ENCODE measurements at places on chromosomes 2 and 18.

- no peak for DNase-seq
Measured at GRCh38 chr2:96556441-96557330, 20.1 kb downstream of the ARID5A start.

DNA sequence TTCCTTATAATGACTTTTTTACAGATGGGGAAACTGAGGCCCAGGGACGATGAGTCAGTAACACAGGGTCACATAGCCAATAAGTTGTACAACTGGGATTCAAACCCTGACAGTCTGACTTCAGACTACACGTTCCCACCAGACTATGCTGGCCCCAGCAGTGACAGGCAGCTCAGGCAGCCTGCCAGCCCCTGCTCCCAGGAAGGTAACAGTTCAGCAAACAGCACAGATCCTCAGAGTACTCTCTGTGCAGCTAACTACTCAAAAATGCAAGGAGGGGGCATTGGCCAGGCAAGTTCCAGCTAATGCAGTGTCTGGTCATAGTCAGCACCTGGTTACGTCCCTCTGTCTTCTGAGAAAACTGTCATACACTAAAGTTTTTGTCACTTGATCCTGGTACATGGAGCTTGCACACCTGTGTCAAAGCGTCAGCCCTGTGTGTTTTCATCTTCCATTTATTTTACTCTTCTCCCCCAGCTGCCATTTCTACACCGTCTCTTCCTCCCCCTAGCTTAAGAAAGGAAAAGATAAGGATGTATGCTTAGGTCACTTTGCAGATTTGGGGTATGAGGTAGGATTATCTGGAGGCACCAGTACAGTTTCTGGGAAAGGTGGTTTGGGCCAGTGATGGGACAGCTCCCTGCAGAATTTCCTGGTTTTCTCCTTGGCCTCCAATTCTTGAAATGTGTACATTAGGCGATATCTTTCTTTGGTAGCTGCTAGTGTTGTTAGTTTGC is 4.5 kb downstream of the SMARCAL1 start:
- DNase-seq = no peak

GRCh38 chr2:171309455-171310286 is 124.1 kb downstream of the METTL8 start:
- peak; percentile 20 for DNase-seq

GRCh38 chr2:238796223-238796885 is 51.5 kb upstream of the TWIST2 start:
- DNase-seq = no peak

DNA sequence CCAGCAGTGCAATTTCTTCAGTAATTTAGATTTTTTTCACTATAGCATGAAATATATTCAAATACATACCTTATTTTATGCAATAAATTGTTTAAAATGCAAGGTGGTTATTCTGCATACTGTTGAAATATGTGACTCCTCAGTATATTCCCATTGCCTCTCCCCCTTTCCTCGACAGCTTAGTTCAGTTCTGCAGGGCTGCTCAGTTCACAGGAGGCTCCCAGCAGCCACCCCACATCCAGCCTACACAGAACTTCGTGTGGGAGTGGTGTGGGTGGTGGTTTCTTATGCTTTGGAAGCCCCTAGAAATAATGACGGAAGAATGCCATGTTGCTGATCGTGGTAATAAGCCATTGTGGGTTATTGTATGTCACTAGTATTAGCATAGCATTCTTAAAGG is 79.7 kb downstream of the FAM210A start:
- DNase-seq = no peak

- no peak for DNase-seq
Measured at GRCh38 chr2:215756346-215756730, 257.0 kb downstream of the MREG start.

- DNase-seq = no peak
Measured at GRCh38 chr2:172087207-172087779, 2.0 kb downstream of the DLX1 start.

- no peak for DNase-seq
Measured at GRCh38 chr2:163171786-163172530, 333.4 kb upstream of the KCNH7 start.

GRCh38 chr2:23669413-23670244 is 257.3 kb downstream of the ATAD2B start:
- DNase-seq = no peak

- DNase-seq = no peak
Measured at GRCh38 chr2:132280912-132281311, 119.2 kb upstream of the ANKRD30BL start.

DNA sequence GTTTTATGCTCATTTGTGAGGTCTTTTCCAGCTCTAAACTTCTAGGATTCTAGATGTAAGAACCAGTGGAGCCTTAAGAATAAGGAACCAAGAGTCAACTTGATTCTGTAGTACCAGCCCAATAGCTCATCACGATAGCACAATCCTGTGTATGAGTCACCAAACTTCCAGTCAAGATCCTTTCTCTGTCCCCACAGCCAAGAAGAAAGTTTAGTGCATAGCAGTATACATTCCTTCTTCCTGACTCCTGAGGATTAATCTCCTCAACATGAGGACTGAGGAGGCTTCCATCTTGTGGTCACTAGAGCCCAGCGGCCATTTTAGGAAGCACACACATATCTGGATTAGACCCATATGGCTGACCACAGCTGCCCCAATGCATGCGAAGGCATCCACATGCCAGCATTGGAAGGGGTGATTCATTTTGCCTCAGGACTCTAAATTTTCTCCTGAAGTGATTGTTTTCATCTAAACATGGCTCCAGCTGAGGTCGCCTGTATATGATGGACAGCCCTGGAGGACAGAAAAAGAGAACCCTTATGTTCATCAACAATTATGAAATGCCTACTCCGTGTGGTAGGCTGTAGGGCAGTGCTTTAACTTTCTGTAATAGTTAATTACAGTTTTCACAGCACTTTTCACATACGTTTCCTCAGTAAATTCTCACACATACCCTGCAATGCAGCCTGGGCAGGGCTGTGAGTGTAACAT is 53.5 kb downstream of the RASGRP3 start:
- DNase-seq = no peak

- DNase-seq = no peak
Measured at GRCh38 chr2:37842732-37843440, 82.2 kb upstream of the RMDN2 start.

GRCh38 chr2:40178171-40178778 is 273.6 kb downstream of the SLC8A1 start:
- no peak for DNase-seq

Measured in NCI-H1092 treated with DMSO at 0.1 percent for 48 hours (cell line).